ENCODE measurements at places on chromosomes 13 and 19. TPM values are rescaled to one million over a fixed set of nuclear protein-coding genes. Genes with fewer than 3 reads are reported as not detected.

GRCh38 chr13:102333320-102334198, 68.3 kb downstream of the FGF14 start:
- H3K27ac ChIP-seq, result no peak overlapping the region
- H3K27me3 ChIP-seq, result peaks cover 44% of the 10 kb centered on the region
- H3K4me1 ChIP-seq, result no peaks in the 10 kb centered on the region
- H3K4me3 ChIP-seq, result no peak overlapping the region
- H3K36me3 ChIP-seq, result no peaks in the 10 kb centered on the region

The PLVAP gene
- total RNA-seq, result not detected

DNA sequence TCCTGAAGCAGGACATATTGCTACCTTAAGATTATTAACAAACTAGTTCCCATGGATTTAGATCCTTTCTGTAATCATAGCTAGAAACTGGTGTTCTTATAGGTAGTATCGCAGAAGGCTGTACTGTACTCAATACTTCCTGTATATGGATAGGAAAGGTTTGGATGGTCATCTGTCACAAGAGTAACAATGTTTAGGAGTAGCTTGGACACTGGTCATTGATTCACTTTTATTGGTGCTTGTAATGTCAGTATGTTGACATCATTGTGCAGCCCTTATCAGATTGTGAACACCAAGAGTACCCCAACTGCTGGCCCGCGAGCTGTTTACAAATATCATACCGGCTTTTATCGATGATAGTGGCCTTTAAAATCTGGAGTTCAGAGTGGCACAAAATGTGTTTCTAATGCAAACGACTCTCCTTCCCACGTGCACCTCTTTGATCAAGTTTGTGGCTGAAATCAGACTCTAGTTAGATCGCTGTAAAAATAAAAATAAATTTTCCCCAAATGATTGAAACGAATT, 605 bp upstream of the CDK8 start:
- peak overlapping the region; percentile 82 for H3K4me3 ChIP-seq
- no peaks in the 10 kb centered on the region for H3K27me3 ChIP-seq
- DNase-seq, result no peak
- peaks cover 38% of the 10 kb centered on the region for H3K4me1 ChIP-seq

The EDNRB gene
- total RNA-seq, result not detected

DNA sequence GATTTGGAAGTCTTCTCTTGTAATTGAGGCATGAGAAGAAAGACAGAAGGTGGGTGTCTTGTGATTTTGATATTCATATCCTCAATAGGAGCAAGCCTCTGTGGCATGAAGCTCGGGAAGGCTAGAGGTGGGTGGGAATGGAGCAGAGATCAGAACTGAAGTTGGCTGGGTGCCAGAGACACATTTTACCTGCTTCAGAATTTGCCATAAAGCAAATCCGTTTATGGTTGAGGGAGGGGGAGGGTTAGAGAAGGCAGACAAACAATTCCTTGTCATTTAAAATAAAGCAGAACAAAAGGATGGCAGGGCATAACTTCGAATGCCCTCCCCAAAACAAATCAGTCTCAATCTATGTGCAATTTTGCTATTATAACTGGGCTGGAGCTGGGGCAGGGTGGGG, 305.9 kb downstream of the KLF5 start:
- H3K4me3 ChIP-seq, result no peak overlapping the region
- H3K36me3 ChIP-seq, result no peaks in the 10 kb centered on the region
- no peak for DNase-seq
- no peak overlapping the region for H3K27ac ChIP-seq
- H3K27me3 ChIP-seq, result no peaks in the 10 kb centered on the region

- no peak overlapping the region for H3K27ac ChIP-seq
- no peak for DNase-seq
- H3K36me3 ChIP-seq, result no peaks in the 10 kb centered on the region
Observed at GRCh38 chr13:81916461-81916860, 1575.5 kb upstream of the SPRY2 start.

GRCh38 chr19:45114116-45114515, 21.1 kb downstream of the PPP1R37 start:
- H3K27ac ChIP-seq, result no peak overlapping the region
- H3K4me3 ChIP-seq, result no peak overlapping the region
- DNase-seq, result no peak
- H3K36me3 ChIP-seq, result no peaks in the 10 kb centered on the region
- no peaks in the 10 kb centered on the region for H3K27me3 ChIP-seq

DNA sequence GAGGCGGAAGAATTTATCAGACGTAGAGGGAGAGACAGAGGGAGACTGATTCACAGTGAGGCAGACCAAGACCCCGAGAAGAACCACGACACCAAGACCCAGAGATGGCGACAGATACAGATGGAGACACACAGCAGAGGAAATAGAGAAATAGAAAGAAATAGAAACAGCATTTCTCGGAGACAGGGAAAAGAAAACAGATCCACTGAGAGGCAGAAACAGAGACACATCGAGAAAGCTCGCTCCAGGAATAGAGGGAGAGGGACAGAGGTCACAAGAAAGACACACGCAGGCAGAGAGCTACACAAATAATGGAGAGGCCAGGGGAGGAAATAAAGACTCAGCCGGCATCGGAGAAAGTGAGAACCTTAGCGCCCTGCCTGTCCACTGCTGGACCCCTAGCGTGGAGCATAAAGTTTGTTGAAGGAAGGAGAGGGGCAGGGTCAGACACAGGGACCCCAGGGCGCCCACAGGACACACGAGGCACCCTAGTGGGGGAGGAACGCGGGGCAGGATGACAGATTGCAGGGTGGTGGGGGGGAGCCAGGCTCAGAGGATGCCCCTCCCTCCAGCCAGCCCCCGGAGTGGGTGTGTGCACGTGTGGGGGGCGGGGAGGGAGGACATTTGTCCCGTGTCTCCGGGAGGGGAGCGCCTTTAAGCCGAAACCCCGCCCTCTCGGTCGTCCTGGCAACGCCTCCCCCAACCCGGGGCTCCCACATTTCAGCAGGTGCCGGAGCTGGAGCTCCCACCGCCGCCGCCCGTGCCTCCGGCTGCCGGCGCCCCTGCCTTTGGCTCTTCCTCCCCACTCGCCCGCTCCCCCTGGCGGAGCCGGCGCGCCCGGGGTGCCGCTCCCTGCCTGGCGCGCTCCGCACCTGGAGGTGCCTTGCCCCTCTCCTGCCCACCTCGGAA, at the start of gene PRKCG:
Gene PRKCG, plus strand, starts transcription at position 716 of the 909 bp plus-strand sequence. CDS start 298 bp downstream, outside the sequence.
- no peak within 1 kb of the TSS for H3K27ac ChIP-seq
- DNase-seq, result peak; percentile 74
- H3K4me3 ChIP-seq, result no peak within 1 kb of the TSS
- peaks cover 20% of the 10 kb centered on the region for H3K27me3 ChIP-seq

DNA sequence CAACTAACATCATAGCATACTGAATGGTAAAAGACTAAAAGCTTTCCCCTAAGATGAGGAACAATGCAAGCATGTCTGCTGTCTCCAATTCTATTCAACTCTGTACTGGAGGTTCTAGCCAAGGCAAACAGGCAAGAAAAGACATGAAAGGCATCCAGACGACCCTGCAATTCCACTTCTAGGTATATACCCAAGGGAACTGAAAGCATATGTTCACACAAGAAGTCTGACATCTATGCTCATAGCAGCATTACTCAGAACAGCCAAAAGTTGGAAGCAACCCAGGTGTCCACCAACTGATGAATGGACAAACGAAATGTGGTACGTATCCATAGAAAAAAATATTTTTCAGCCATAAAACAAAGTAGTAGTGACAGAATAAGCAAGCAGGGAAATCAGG, 39.1 kb downstream of the PEPD start:
- H3K27me3 ChIP-seq, result no peaks in the 10 kb centered on the region
- DNase-seq, result no peak
- no peak overlapping the region for H3K27ac ChIP-seq

GRCh38 chr13:46307554-46307953, 79.5 kb downstream of the RUBCNL start:
- peaks cover 22% of the 10 kb centered on the region for H3K36me3 ChIP-seq
- no peak overlapping the region for H3K27ac ChIP-seq
- H3K4me3 ChIP-seq, result no peak overlapping the region
- peaks cover 25% of the 10 kb centered on the region for H3K4me1 ChIP-seq
- no peak for DNase-seq

- H3K27ac ChIP-seq, result no peak overlapping the region
- DNase-seq, result no peak
- H3K36me3 ChIP-seq, result peaks cover 29% of the 10 kb centered on the region
- no peaks in the 10 kb centered on the region for H3K27me3 ChIP-seq
- no peak overlapping the region for H3K4me3 ChIP-seq
Observed at GRCh38 chr13:41678249-41678648, 220.9 kb downstream of the RGCC start.

DNA sequence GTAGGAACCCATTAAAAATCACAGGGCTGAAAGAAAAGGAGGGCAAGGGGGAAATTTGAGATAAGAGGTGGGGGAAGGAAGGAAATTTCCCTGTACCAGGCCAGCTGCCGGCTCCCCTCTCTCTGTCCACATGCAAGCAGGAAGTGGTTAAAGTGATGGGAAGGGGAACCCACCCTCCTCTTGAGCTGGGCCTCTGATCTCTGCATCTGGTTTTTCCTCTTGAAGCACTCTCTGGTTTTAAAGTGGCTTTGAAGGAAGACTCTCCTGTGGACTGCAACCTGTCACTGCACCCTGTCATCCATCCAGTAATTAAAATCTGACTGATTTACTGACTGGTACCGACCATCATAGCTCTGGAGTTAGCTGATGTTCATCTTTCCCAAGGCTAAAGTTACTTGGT, 239.6 kb downstream of the TSHZ3 start:
- H3K4me3 ChIP-seq, result no peak overlapping the region
- H3K27ac ChIP-seq, result no peak overlapping the region
- peaks cover 21% of the 10 kb centered on the region for H3K27me3 ChIP-seq
- H3K4me1 ChIP-seq, result peaks cover 7% of the 10 kb centered on the region
- no peak for DNase-seq

- H3K4me3 ChIP-seq, result peak overlapping the region; percentile 79
- H3K27me3 ChIP-seq, result no peaks in the 10 kb centered on the region
- no peak for DNase-seq
Observed at GRCh38 chr19:55625004-55625326, 599 bp upstream of the ZNF784 start.

The IGFL3 gene
- not detected for total RNA-seq

DNA sequence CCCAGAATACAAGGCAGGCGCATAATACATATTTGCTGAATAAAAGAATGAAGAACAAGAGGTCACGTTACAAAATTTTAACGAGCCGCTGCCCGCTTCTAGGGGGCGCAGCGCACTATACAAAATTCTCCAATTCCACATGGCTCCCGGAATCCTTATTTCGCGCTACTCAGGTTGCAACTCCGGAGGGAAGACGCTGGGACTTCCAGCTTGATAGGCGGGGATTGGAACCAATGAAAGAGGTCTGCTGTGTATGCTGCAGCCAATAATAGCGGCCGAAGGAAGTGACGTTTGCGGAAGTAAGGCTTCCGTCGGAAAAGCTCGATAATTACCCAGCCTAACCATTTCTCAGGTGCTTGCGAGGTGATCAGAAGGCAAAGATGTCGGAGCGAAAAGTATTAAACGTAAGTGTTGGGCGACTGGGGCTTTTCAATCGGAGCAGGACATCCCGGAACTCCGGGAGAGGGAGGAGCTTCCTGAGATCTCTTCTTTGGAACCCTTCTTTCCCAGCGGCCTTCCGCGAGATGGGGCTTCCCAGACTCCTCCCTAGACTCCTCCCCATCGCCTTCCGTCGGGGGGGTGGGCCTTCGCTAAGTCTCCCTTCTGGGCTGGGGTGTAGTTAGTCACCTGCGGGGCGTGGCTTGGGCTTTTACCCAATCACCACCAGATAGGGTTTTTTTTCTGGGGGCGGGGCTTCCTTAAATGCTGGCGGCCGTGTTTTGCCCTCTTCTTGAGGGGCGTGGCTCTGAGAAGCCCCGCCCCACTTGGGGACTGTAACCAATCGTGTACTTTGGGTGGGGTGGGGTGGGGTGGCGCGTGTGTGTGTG, at the start of gene YJU2:
Gene YJU2, plus strand, starts transcription at position 314 of the 827 bp plus-strand sequence. Its CDS starts 67 bp downstream, at position 381.
- H3K36me3 ChIP-seq, result peaks cover 31% of the 10 kb centered on the region
- H3K27ac ChIP-seq, result peak within 1 kb of the TSS; percentile 100
- peaks cover 9% of the 10 kb centered on the region for H3K4me1 ChIP-seq

DNA sequence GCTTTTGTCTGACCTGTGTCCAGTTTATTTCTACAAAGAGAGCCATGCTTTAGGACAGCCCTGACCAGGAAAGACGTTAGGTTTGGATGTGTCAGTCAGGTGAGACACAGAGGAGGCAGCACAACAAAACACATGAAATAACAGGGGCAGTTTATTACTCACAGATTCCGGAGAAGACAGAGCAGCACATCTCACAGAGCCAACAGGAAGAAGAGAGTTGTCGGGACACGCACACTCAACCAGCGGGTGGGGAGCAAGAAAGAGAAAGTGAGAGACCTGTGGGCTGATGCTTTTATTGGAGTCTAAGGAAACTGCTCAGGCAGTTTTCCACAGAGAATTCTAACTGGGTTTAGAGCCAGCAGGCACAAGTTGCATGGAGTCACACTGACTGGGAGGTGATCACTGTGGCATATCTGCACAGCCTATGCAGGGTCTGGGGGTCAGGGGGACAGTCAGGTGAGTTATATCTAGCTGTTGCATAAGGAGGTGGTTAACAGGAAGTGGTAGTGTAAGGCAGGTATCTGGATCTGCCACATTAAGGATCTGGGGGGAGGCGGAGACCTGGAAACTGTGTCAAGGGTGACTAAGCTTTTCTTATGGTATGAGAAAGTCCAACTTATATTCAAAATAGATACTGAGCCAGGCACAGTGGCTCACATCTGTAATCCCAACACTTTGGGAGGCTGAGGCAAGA, 24.1 kb upstream of the CEACAM20 start:
- no peaks in the 10 kb centered on the region for H3K27me3 ChIP-seq
- no peak overlapping the region for H3K27ac ChIP-seq
- H3K4me1 ChIP-seq, result no peaks in the 10 kb centered on the region
- no peaks in the 10 kb centered on the region for H3K36me3 ChIP-seq
- H3K4me3 ChIP-seq, result no peak overlapping the region

GRCh38 chr19:55687281-55688201, 12.5 kb downstream of the EPN1 start:
- peaks cover 35% of the 10 kb centered on the region for H3K36me3 ChIP-seq
- no peak overlapping the region for H3K4me3 ChIP-seq
- peaks cover 6% of the 10 kb centered on the region for H3K4me1 ChIP-seq
- no peak for DNase-seq

- no peak overlapping the region for H3K27ac ChIP-seq
- no peak for DNase-seq
- H3K4me1 ChIP-seq, result peaks cover 2% of the 10 kb centered on the region
- no peaks in the 10 kb centered on the region for H3K36me3 ChIP-seq
- no peaks in the 10 kb centered on the region for H3K27me3 ChIP-seq
Observed at GRCh38 chr19:58367698-58368454, 5.3 kb upstream of the ZNF497 start.

All from activated CD4-positive, alpha-beta T cell treated with anti-CD3 and anti-CD28 coated beads for 36 hours (primary cell).